ENCODE measurements at places on chromosomes 5 and 9. TPM values are rescaled to one million over a fixed set of nuclear protein-coding genes. Genes with fewer than 3 reads are reported as not detected.
A peak's percentile ranks its signal among the peaks of the same experiment; 100 is the strongest.

The PCDHA6 gene
- total RNA-seq: 5.4 TPM

The ATP10B gene
- total RNA-seq: not detected

- no peak for DNase-seq
Observed at GRCh38 chr9:26057050-26057449, 378.8 kb upstream of the TUSC1 start.

DNA sequence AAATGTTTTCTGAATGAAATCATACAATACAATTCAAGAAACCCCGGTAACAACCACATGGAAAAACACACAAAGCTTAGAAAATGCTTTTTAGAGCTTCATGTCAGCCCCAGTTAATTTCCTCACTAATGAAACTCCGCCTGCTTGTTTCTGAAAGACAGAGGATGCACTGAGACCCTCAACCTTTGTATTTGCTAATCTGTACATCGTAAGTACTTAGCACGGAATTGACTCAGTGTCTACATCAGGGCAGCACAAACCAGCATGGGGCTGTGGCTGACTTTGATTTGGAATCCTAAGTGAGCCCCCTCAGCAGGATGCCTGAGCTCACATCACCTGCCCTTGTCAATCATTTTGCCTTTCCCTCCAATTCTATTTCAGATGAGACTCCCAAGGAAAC lies 499.1 kb upstream of the MPDZ start:
- no peak for DNase-seq

DNA sequence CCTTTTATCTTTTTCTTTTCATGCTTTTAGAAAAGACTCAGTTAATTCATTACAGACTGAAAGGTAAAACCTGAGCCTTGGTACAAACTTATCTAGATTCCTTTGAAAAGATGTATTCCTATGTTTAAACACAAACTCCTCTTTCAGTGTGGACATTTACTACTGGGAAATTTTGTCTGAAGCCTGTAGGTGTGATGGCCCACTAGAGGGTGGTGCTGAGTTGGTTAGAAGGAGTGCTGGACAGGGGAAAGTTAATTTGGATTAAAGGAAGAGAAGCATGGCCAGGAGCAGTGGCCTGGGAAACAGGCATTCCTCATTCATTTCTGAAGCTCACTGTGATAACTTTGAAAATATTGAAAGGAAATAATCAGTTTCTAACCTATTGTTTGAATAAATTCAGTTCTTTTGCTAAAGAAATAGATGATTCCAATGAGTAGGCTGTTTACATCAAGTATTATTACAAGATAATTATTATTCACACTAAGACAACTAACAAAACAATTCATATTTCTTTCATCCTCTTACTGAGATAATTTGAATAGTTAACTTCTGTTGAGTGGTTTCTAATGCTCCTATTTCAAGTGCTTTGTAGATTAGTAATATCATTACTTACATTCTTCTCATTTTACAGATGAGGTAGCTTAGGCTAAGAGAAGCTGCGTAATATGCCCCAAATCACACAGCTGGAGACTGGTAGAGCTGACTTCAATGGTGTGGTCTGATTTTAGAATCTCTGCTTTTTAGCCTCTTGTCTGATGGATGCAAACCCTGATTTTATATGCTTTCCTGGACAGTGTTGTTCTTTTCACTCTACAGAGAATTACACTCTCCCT lies 150.9 kb downstream of the ADGRV1 start:
- DNase-seq: peak; percentile 48
